Stimulated activated CD4-positive, alpha-beta T cell treated with anti-CD3 and anti-CD28 coated beads, Interleukin-12 subunit alpha, Interleukin-12 subunit beta, amount 100 ng/mL, for 4 hours (primary cell): ENCODE measurements at places on chromosomes 3 and 15.

GRCh38 chr3:171803044-171803443 lies 7.2 kb downstream of the PLD1 start:
- DNase-seq, result no peak

DNA sequence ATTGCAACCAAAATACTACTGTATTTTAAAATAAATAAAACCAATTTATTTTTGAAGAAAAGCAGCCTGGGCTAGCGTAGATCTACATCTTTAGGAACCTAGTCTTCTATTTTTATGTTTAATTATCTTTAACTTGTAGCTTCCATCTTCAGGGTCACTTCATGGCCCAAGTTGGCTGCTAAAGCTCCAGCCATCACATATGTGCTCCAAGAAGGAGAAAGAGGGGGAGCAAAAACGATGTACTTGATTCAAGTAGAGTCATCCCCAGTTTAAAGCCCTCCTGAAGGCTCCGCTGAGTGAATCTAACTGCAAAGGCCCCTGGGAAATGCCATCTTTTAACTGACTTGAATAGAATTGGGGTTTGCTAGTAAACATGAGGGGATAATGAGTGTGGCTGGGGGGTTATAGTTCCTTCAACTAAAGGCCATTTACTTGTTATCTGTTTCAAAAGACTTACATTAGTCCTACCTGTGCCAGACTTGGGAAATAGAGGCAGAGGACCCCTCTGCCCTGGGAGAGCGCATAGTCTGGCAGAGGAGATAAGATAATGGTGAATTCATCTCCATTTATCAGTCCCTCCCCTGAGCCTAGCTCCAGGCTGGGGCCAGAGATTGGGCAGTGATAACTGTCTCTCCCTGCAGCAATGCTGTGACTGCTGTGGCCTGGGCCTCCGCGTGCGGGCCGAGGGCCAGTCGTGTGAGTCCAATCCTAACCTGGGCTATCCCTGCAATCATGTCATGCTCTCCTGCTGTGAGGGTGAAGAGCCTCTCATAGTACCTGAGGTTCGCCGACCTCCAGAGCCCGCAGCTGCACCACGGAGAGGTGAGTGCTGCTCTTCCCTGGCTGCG lies 64.6 kb downstream of the FBLN2 start:
- DNase-seq, result no peak

GRCh38 chr15:56016281-56016680 lies 22.9 kb upstream of the NEDD4 start:
- no peak for DNase-seq

DNA sequence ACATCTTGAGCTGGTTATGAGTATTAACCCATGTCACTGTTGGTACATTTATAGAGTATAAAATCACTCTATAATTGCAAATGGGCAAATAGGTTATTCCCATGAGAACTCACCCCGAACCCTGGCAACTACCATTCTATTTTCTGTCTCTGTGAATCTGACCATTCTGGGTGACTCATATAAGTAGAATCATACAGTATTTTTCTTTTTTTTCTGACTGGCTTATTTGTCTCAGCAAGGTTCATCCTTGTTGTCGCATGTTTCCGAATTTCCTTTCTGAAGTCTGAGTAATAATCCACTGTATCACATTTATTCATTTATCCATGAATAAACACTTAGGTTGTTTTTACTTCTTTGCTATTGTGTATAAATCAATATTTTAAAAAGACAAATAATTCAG lies 59.9 kb upstream of the CHRM5 start:
- no peak for DNase-seq

- no peak for DNase-seq
These were observed 309.7 kb downstream of the LSAMP start for GRCh38 chr3:116135457-116136085.

- DNase-seq, result no peak
These were observed 57.7 kb upstream of the ATG7 start for GRCh38 chr3:11214451-11214978.

DNA sequence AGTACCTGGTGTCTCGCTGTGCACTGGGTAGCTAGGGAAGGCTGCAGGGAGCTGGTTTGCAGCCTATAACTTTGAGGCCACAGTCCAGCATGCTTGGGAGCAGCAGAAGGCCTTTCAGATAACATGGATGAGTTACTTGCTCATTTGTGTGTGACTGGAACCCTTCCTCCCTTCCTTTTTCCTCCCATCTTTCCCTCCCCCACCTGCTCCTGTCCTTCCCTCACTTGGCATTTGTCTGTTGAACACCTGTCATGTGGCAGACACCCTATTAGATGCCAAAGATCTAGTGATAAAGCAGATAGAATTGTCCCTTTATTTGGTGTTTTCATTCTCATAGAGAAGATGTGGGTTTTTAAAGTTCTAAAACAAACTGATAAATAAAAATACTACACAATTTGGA lies 71.6 kb downstream of the LRTM1 start:
- no peak for DNase-seq

DNA sequence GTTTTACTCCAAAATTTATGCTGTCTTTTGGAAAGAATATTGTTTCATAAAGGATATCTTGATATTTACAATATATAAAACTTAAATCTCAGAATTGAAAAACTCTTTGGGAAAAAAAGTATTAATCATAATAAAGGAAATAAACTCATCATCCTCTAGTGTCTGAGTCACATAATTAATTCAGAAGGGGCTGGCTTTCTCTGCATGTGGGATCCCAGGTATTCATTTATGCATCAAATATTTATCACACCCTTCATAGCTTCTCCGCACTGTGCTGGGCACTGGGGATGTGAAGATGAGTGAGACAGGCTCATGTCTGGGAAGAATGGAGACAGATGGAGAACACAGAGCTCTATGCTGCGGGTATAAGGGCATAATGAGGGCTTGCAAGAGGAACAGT lies 65.6 kb downstream of the CCNL1 start:
- no peak for DNase-seq
